Epithelial cell of alveolus of lung (primary cell): ENCODE measurements at places on chromosomes 5 and 9. TPM values are rescaled to one million over a fixed set of nuclear protein-coding genes. Genes with fewer than 3 reads are reported as not detected.

Gene PCDHAC1
- 0.26 TPM in 1 of 2 replicates, not detected in the other for total RNA-seq

Gene ARSI
- total RNA-seq, result 14.1 and 19.5 TPM in 2 replicates

Gene FGF10
- total RNA-seq, result 0.13 and 40.6 TPM in 2 replicates

Gene SPINK7
- total RNA-seq, result not detected in 2 replicates

Gene IL13
- not detected in 2 replicates for total RNA-seq

Gene SPATA31A5
- not detected in 2 replicates for total RNA-seq

Gene MTX3
- 7.1 and 13.3 TPM in 2 replicates for total RNA-seq

Gene NFIB
- total RNA-seq, result 20.4 and 25.9 TPM in 2 replicates

Gene THOC3
- total RNA-seq, result 52.9 and 58.8 TPM in 2 replicates

Gene TAF11L5
- total RNA-seq, result not detected in 2 replicates

Gene KIF12
- total RNA-seq, result under 0.01 TPM in 1 of 2 replicates, not detected in the other

Gene PDE6A
- under 0.01 and 0.13 TPM in 2 replicates for total RNA-seq

Gene CCDC192
- not detected in 2 replicates for total RNA-seq

Gene PRRC2B
- total RNA-seq, result 65.2 and 76.7 TPM in 2 replicates

Gene MSANTD3
- 43.4 and 58.1 TPM in 2 replicates for total RNA-seq

Gene SPAG8
- total RNA-seq, result 0.26 and 0.48 TPM in 2 replicates

Gene MSMP
- total RNA-seq, result not detected in 2 replicates
